ENCODE measurements at places on chromosomes 1 and 21.

GRCh38 chr1:221462345-221462744 lies 279.5 kb downstream of the DUSP10 start:
- peak; percentile 27 for DNase-seq

DNA sequence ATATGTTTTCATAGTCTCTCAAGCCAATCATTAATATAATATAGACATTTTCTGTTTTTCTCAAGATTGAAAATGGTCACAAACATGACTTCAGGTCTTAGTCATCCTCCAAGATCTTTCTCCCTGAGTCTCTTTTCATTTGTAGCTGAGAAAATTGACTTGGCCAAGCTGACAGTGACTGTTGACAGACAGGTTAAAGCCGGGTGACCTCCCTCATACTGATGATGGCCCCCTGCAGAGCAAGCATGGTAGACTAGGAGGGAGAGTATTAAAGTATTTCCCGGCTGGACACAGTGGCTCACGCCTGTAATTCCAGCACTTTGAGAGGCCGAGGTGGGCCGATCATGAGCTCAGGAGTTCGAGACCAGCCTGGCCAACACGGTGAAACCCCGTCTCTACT lies 6.8 kb upstream of the KIAA1614 start:
- DNase-seq, result no peak

- no peak for DNase-seq
Measured at GRCh38 chr1:88802404-88802803, 89.0 kb downstream of the GTF2B start.

GRCh38 chr1:170538687-170539086 lies 6.7 kb downstream of the GORAB start:
- no peak for DNase-seq

GRCh38 chr21:46219591-46220239 lies 8.9 kb downstream of the LSS start:
- no peak for DNase-seq

GRCh38 chr1:81004011-81004410 lies 796.7 kb upstream of the ADGRL2 start:
- no peak for DNase-seq

- DNase-seq, result peak; percentile 16
Measured at GRCh38 chr21:37208056-37208721, 58.9 kb downstream of the VPS26C start.

DNA sequence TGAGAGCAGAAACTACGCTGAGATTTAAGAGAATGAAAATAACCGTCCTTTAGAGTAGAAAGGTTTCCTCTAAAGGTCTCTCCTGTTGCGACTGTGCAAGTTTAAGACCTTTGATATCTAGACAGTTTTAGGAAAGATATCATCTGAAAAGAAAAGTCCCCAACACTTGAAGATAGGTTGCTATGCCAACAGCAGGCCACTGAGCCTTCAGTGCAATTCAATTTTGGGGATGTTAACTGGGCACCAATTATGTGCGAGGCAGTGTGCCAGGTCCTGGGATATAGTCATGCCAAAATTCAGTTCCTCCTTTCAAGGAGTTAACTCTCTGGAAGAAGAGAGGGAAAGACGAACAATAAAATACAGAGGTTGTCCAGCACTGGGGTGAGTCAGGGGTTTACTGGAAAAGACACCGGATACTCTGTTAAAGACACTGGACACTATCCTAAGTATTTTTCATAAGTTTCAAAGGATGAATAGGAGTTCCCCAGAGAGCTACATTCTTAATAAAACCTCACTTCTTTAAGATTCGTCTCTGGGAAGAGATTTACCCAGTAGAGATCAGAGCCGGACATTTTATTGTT lies 25.5 kb upstream of the ZNF281 start:
- DNase-seq, result no peak

DNA sequence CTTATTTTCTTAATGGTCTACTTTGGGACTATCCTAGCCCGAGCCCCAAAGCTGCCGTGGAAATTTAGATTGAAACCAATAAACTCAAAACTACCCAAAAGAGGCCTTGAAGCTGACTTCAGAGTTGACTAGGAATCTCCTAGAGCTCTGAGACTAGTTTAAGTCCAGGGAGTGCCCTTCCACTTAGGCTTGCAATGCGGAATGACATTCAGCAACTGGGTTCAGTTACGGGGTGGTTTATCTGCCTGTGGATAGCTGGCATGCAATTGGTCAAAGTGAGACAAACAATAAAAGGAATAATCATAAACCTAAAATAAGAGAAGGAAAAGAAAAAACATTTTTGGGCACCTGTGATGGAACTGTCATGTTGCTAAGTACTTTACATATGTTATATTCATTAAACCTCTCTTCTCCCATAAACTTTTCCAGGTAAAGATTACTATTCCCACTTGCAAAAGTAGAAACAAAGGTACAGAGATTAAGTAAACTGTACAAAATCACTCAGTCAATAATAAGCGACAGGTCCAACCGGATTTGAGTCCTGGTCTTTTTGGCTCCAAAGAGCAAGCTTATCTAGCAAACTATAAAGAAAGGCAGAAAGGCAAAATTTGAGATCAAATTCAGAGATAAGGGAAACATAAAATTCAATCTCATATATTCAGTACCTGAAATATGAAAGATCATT lies 56.5 kb downstream of the GPATCH2 start:
- DNase-seq, result no peak

GRCh38 chr1:84298684-84299535 lies 2.6 kb upstream of the SAMD13 start:
- no peak for DNase-seq

GRCh38 chr1:3461238-3461933 lies 6.9 kb downstream of the ARHGEF16 start:
- DNase-seq, result no peak

GRCh38 chr1:25699500-25700143 lies 83.0 kb downstream of the MAN1C1 start:
- peak; percentile 28 for DNase-seq

DNA sequence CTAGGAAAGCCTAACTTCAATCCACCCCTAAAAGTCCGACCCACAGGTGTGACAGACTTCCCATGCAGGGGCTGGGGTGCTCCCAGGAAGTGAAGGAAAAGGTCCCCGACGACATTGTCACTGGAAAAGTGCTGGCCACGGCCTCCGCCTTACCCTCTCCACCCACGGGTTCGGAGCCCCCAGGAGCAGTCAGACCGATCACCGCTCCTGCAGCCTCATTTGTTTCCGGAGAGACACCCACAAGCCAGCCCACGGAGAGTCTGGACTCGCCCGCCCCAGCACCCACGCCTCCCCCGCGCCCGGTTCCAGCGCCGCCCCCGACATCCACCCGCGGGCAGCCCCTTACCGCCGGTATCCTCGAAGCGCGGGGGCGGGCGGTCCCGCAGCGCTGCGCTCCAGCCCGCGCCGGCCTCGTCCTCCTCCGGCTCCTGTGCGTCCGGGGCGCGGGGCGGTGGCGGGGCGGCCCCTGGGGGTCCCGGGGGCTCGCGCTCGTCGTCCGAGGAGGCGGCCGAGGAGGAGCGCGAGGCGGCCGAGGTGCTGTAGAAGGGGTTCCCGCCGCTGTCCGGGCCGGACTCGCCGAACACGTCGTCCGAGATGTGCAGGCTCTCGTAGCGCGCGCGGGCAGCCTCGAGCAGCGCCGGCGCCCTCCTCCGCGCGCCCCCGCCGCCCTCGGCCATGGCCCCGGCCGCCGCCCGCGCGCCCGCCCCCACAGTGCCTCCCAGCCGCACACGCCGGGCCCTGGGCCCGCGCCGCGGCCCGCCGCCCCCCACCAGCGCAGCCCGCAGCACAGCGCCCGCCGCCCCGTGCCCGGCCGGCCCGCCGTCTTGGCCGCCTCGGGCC lies 660 bp downstream of the PGBD5 start:
- DNase-seq, result peak; percentile 2

- DNase-seq, result no peak
Measured at GRCh38 chr1:57536749-57537423, 113.0 kb upstream of the DAB1 start.

GRCh38 chr1:236407059-236407458 lies 13.0 kb downstream of the EDARADD start:
- no peak for DNase-seq

- no peak for DNase-seq
Measured at GRCh38 chr1:94634977-94635416, 93.4 kb upstream of the F3 start.

DNA sequence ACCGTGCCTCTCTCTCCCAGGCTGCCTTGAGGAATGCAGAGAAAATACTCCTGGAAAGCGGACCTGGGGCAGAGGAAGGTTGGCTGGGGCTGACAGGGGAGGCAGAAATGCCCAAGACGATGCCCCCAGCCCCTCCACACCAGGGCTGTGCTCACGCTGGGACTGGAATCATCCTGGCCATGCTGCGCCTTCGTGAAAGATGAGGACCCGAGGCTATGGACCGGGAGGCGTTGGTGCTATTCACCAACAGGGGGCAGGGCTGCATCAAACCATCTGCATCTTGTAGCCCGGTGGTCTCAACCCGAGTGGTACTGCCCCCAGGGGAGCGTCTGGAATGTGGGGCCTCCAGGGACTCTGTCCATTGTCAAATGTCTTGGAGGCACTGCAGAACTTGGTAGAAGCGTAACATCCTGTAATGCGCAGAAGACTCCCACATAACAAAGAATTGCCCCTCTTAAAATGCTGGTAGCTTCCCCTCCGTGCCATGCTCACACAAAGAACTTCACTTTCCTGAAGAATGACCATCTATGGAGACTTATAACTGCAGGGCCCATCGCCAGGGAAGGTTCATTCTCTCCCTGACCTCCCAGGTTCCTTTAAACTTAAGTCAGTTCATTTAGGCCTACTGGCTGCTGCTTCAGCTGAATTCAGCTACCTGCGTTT lies 251.2 kb downstream of the RRAGC start:
- no peak for DNase-seq

DNA sequence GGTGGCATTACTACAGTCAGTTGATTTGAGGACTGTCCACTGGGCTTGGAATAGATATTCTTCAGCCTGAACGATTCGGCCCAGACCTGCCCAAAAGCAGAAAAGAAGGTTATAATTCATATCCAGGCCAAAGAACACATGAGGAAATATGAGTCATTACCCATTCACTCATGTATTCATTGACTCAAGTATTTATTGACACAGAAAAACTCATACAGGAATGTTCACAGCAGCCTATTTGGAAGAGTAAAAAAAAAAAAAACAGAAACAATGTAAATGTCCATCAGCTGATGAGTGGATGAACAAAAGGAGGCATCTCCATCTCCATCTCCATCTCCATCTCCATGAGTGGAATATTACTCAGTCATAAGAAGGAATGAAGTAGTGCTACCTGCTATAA lies 15.9 kb downstream of the ZMYND12 start:
- peak; percentile 66 for DNase-seq

DNA sequence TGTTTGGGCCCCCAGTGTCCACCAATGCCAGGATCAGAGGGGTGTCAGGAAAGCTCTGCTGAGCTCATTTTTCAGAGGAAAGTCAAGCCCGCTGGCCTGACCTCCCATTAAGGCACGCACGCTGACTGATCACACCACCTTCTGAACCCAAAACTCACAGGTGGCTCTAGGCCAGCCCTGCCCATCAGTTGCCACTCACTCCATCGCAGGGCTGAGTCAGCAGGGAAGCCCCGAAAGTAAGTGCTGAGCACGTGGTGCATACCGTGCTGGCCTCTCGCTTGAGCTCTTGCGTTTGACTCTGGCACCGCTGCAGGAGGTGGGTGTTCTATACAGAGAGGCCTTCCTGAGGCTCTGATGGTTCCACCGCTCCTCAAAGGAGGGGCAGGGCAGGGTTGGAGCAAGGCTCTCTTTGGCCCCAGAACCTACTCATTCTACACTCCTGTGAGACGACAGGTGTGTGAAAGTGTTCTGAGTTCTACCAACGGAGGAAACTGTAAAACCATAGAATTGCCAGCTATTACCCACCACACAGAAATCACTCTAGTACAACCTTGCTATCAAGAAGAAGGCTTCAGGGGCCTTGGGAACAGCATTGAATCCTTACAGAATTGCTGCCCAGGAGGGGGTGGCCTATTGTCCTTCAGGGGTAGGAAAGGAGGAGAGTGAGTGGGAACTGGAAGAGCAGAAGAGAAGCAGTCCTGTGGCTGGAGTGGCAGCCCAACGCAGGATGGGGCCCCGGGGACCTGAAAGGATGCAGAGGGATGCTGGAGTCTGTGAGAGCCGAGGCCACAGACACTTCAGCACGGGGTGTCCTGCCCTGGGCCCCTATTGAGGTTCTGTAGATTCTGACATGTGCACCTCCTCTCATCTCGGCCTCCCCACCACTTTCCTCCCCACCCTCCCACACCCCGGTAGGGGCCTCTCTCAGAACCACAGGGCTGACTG lies 214.7 kb upstream of the EDN2 start:
- DNase-seq, result no peak

- DNase-seq, result no peak
Measured at GRCh38 chr1:57795886-57796285, 372.0 kb upstream of the DAB1 start.

GRCh38 chr1:57422271-57423134 lies 1.4 kb downstream of the DAB1 start:
- DNase-seq, result peak; percentile 36

DNA sequence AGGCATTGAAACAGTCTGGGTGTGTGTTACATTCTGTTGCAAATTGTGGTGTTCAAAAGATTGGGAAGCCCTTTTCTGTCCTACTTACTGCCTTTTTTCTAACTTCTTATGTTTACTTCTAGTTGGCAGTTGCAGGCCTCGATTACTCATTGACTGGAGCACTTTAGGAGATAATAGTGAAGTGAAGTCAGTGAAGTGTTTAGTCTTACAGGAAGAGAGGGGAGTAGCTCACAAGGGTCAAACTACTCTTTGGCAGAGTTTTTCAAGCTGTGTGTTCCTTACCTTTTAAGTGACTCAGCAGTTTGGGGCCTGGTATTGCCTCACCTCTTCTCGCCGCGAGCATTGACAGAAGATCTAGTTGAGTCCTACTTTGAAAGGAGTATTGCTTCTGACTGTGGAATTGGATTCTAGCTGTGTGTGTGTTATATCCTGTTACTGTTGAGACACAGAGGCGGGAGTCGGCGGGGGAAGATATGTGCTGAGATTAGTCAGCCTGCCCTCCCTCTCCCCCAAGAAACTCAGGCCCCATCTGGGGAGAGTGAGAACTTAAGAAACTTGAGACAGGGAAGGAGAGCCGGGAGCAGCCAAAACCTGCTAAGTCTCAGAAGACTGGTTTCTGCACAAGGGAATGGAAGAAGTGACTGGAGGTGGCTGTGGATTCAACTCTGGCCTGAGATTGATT lies 19.3 kb downstream of the AHCYL1 start:
- peak; percentile 97 for DNase-seq

DNA sequence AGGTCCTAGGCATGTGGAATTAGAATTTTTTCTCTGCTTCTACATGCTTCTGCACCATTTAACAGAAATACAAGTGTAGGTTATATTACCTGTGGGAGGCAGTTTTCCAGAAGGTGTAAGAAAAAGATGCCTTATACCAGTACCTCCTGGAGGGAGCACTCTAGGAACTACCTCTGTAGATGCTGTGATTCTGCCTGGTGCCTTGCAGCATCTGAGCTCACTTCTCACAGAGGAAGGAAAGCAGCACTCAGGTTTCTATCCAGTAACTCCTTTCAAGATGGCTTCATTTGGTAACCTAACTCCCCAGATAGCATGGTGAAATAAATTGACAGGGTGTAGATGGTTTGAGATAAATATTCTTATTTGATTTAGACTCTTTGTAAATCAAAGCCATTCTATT lies 50.3 kb downstream of the GIPC2 start:
- DNase-seq, result no peak

GRCh38 chr21:39021478-39021832 lies 161.8 kb downstream of the PSMG1 start:
- no peak for DNase-seq

- no peak for DNase-seq
Measured at GRCh38 chr21:45283035-45283610, 4.6 kb downstream of the POFUT2 start.

GRCh38 chr1:209150114-209150513 lies 433.4 kb upstream of the CAMK1G start:
- peak; percentile 35 for DNase-seq
